CD8-positive, alpha-beta memory T cell (primary cell): ENCODE measurements at places on chromosomes 5 and 9. TPM values are rescaled to one million over a fixed set of nuclear protein-coding genes. Genes with fewer than 3 reads are reported as not detected.

DNA sequence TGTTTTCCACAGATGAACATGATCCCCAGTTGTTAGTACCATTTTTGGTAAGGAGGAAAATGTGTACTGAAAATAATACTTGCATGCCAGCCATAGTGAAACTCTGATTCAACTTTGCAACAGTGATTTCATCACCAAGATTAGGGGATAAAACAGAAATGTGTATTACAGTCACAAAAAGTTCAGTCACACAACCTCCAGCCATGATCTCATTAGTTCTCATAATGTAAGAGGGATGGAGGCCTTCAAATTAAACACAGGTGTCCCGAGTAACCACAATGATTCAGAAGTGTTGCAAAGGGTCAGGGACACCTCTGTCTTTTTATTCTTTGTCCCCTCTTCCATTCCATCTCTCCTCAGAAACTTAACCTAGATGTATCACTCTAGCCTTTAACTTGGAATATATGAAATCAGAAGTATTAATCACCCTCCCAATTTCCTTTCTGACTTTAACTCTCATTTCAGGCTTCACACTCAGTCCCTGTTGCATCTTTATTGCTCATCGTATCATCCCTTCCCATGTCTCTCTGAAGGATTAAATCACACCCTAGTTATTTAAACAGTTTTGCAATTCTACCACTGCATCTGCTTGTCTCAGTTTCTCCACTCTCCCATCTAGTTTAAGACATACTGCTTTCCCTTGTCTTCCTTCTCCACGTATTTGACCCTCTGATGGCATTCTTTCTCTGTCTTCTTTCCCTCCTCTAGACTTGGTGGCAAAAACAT is 291.2 kb downstream of the ADAMTS6 start:
- no peaks in the 10 kb centered on the region for H3K27me3 ChIP-seq
- H3K4me1 ChIP-seq, result no peaks in the 10 kb centered on the region
- no peak overlapping the region for H3K27ac ChIP-seq
- DNase-seq, result no peak
- H3K36me3 ChIP-seq, result no peaks in the 10 kb centered on the region

Gene ITGA1
- total RNA-seq, result 26.3 TPM

DNA sequence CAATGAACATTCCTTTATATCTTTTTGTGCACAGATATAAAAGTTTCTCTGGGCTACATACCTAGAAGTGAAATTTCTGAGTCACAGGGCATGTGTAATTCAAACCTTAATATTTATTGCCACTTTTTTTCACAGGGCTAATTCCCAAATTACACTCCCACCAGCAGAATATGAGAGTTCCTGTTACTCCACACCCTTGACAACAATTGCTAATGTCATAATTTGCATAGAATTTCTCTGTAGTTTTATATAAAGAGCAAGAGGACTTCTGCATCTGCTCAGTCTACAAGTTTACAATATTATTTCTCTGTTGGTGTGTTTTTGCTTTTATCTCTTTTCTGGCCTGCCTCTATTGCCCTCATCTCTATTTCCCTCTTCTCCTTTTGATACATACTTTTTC is 518.5 kb downstream of the ZNF608 start:
- no peak overlapping the region for H3K4me3 ChIP-seq
- H3K36me3 ChIP-seq, result no peaks in the 10 kb centered on the region
- H3K27me3 ChIP-seq, result no peaks in the 10 kb centered on the region
- no peaks in the 10 kb centered on the region for H3K4me1 ChIP-seq
- no peak for DNase-seq

- no peak for DNase-seq
- H3K4me3 ChIP-seq, result no peak overlapping the region
- H3K27ac ChIP-seq, result no peak overlapping the region
- H3K4me1 ChIP-seq, result no peaks in the 10 kb centered on the region
These were observed 166.4 kb upstream of the MVB12B start for GRCh38 chr9:126160067-126160853.

DNA sequence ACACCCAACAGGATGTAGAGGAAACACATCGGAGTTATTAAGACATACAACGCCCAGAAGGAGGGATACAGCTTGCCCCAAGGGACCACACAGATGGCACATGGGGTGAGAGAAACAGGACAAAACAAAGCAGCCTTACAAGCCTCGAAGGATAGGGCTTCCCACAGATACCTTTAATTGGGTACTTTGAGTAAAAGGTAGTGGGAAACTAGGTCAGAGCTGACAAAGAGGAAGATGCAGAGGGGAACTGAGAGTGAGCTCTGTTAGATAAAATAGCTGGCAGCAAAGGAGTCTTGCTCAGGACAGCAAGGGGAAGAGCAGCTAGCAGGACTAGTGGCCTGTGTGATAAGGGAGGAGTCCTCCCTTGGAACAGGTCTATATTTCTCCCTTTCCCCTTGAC is 48.2 kb downstream of the OTP start:
- no peaks in the 10 kb centered on the region for H3K4me1 ChIP-seq
- H3K4me3 ChIP-seq, result no peak overlapping the region
- DNase-seq, result no peak
- peaks cover 4% of the 10 kb centered on the region for H3K27me3 ChIP-seq
- no peak overlapping the region for H3K27ac ChIP-seq

- H3K36me3 ChIP-seq, result no peaks in the 10 kb centered on the region
- DNase-seq, result no peak
- H3K4me3 ChIP-seq, result no peak overlapping the region
- H3K4me1 ChIP-seq, result no peaks in the 10 kb centered on the region
- no peak overlapping the region for H3K27ac ChIP-seq
- H3K27me3 ChIP-seq, result no peaks in the 10 kb centered on the region
These were observed 409.9 kb downstream of the CTNND2 start for GRCh38 chr5:11494340-11494739.

DNA sequence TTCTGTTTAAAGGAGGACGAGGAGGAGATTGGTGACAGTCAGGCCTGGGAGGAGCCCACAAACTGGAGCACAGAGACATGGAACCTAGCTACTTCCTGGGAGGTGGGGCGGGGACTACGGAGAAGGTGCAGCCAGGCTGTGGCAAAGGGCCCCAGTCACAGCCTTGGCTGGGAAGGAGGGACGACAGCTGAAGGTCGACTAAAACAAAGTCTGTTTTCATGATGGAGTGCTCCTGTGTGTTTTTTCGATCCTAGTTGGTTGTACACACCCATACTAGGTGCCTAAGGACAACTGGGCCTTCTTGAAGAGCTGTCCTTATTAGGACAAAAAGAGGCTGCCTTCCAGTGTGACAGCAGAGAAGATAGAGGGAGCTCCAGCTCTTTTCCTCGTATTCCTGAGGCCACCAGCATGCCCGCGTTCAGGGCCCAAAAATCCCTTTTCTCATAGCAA is 2.9 kb downstream of the CCDC107 start:
- H3K36me3 ChIP-seq, result peaks cover 10% of the 10 kb centered on the region
- DNase-seq, result no peak

- no peak overlapping the region for H3K4me3 ChIP-seq
- H3K27ac ChIP-seq, result no peak overlapping the region
- DNase-seq, result no peak
- H3K4me1 ChIP-seq, result no peaks in the 10 kb centered on the region
- H3K36me3 ChIP-seq, result peaks cover 19% of the 10 kb centered on the region
These were observed 44.5 kb downstream of the ERCC6L2 start for GRCh38 chr9:95920017-95920416.

Gene KYAT1
- total RNA-seq, result 8.9 TPM

DNA sequence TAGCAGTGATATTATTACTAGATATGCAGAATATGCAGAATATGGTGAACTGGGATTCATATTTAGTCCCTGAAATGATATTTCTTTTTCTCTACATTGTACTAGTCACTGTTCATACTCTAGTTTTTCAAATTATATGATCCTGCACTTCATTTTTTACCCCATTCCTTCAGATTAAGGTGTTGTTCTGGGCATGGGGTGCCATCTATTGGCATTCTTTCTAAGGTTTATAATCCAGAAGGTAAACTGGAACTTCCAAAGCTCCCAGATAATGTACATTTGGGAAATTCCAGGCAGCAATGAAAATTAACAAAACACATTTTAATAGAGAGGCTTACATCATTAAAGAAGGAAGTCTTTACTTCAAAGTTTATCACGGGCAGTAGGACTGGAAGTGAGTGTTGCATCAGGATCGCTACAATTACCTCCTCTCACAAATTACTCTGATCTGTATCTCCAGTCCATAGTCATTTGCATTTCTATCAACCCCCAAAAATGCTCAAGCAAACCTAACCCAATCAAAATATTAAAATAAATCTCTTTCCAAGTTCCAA is 12.5 kb downstream of the RFX3 start:
- no peaks in the 10 kb centered on the region for H3K36me3 ChIP-seq
- no peak for DNase-seq

DNA sequence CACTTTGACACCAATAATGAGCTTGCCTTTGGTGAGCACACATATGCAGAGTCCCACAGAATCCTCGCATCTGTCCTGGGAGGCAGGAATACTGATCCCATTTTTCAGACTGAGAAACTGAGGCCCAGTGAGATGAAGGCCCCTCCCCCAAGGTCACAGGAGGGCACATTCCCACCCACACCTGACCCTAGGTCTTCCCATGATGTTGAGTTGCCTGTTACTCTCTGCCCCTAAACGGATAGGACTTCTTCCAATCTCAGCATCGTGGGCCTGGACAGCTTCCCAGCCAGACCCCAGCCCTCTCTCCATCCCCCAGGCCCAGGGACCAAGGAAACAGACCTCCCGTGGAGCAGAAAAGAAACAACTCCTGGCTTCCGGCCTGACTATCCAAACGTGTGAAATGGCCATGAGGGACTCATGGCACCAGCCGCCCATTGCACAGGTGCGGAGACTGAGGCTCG is 877 bp downstream of the SH3GLB2 start:
- H3K27ac ChIP-seq, result peak overlapping the region; percentile 40
- peaks cover 16% of the 10 kb centered on the region for H3K4me1 ChIP-seq
- no peaks in the 10 kb centered on the region for H3K27me3 ChIP-seq
- H3K36me3 ChIP-seq, result no peaks in the 10 kb centered on the region
- peak overlapping the region; percentile 44 for H3K4me3 ChIP-seq

- H3K4me1 ChIP-seq, result peaks cover 25% of the 10 kb centered on the region
- peaks cover 17% of the 10 kb centered on the region for H3K36me3 ChIP-seq
- H3K27me3 ChIP-seq, result no peaks in the 10 kb centered on the region
These were observed 3.3 kb upstream of the MSMP start for GRCh38 chr9:35757226-35757891.

GRCh38 chr5:54887663-54888062 is 97.7 kb downstream of the ESM1 start:
- H3K4me3 ChIP-seq, result no peak overlapping the region
- no peaks in the 10 kb centered on the region for H3K36me3 ChIP-seq
- H3K27ac ChIP-seq, result no peak overlapping the region

DNA sequence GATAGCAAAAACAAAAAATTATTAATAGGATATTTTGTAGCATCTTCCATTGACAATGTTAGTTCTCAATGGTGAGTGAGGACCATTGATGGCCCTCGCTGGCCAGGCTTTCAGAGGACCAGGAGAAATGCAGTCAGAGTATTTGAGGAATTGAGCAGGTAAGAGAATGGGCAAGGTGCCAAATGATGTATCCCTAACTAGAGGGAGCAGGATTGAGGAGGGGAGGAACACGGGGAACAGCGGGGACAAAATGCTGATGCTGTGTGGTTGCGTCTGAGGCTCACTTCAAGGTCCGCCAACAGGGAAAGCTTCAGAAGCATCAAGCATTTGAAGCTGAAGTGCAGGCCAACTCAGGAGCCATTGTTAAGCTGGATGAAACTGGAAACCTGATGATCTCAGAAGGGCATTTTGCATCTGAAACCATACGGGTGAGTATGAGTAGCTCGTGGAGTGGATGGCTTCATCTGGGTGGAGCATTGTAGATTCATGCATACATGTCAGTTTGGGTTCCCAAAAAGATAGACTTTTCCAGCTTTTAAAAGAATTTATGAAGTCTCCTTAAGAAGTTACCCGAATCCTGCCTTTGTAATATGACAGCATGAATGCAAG is 16.2 kb downstream of the SPTAN1 start:
- H3K4me1 ChIP-seq, result no peaks in the 10 kb centered on the region
- peaks cover 7% of the 10 kb centered on the region for H3K36me3 ChIP-seq
- no peaks in the 10 kb centered on the region for H3K27me3 ChIP-seq
- no peak for DNase-seq

DNA sequence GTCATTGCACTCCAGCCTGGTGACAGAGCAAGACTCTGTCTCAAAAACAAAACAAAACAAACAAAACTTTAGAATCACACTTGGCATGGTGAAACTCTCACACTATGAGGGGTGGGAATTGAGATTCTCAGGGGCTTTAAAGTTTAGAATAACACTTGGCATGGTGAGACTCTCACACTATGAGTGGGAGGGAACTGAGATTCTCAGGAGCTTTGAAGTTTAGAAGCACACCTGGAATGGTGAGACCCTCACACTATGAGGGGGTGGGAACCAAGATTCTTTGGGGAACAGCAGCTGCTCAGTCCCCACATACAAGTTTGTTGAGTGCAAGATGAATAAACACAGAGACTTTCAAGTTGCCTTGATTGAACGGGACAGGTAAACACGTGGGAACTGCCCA is 149.4 kb downstream of the HSD17B3 start:
- no peak overlapping the region for H3K27ac ChIP-seq
- H3K4me3 ChIP-seq, result no peak overlapping the region
- H3K27me3 ChIP-seq, result no peaks in the 10 kb centered on the region
- H3K36me3 ChIP-seq, result no peaks in the 10 kb centered on the region
- peaks cover 17% of the 10 kb centered on the region for H3K4me1 ChIP-seq
- no peak for DNase-seq

GRCh38 chr5:113581388-113581787 is 67.9 kb downstream of the YTHDC2 start:
- H3K27me3 ChIP-seq, result no peaks in the 10 kb centered on the region
- H3K4me1 ChIP-seq, result no peaks in the 10 kb centered on the region
- peaks cover 12% of the 10 kb centered on the region for H3K36me3 ChIP-seq
- no peak overlapping the region for H3K4me3 ChIP-seq

GRCh38 chr9:73151653-73152542 is at the start of gene ANXA1:
ANXA1 (plus strand) TSS chr9:73151865; CDS start chr9:73158536, 6,671 bp downstream.
- H3K4me3 ChIP-seq, result peak within 1 kb of the TSS; percentile 79
- peak within 1 kb of the TSS; percentile 93 for H3K27ac ChIP-seq
- H3K4me1 ChIP-seq, result peaks cover 61% of the 10 kb centered on the region
- peak; percentile 58 for DNase-seq
- H3K27me3 ChIP-seq, result no peaks in the 10 kb centered on the region
- H3K36me3 ChIP-seq, result no peaks in the 10 kb centered on the region

DNA sequence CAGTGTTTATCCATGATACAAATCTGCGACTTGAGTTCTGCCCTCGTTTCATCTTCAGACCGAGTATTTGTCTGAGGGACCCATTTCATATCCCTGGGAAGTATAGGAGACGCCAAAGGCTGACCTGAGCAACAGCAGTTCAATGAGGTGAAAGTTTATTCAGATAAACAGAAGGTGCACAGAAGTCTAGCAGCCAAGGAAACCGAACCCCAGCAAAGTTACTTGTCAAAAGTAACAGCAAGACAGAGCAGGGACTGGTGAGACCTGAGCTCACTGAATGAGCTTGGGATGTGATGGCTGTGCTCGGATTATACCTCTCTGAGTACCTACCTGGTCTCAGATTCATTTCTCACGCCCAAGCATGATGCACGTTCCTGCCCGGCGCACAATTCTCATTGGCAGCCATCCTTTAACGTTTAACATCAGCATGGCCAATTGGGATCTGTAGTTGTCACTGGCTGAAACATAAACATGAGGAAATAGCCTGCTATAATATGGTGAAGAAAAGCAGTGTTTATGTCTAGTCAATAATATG is 599 bp downstream of the LYRM7 start:
- H3K4me1 ChIP-seq, result peaks cover 17% of the 10 kb centered on the region
- DNase-seq, result peak; percentile 45
- H3K27ac ChIP-seq, result peak overlapping the region; percentile 80
- no peaks in the 10 kb centered on the region for H3K36me3 ChIP-seq
- H3K27me3 ChIP-seq, result no peaks in the 10 kb centered on the region
